Stimulated activated CD4-positive, alpha-beta T cell treated with anti-CD3 and anti-CD28 coated beads, Interleukin-2, amount 100 ng/mL, for 24 hours (primary cell): ENCODE measurements at places on chromosomes 1 and 21.

GRCh38 chr1:242239398-242239797 lies 240.5 kb upstream of the MAP1LC3C start:
- no peak for DNase-seq

DNA sequence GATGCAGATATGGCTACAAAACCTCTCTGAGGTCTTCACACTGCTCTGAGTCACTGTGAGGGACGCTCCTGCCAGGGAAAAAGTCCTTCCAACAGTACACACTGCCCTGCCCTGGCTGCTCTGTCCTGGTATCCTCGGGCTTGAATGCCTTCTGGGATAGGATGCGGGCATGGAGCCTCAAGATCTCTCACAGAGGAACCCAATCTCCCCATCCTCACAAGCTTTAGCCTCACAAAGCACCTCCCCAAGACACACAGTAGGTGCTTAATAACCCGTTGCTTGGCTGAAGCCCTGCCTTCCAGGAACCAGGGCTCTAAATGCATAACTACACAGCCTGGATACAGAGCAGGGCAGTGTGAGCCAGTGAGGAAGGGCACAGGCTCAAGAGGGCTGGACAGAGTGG lies 9.2 kb downstream of the RAP1GAP start:
- no peak for DNase-seq

GRCh38 chr1:100921110-100921706 lies 25.3 kb downstream of the SLC30A7 start:
- DNase-seq = no peak

DNA sequence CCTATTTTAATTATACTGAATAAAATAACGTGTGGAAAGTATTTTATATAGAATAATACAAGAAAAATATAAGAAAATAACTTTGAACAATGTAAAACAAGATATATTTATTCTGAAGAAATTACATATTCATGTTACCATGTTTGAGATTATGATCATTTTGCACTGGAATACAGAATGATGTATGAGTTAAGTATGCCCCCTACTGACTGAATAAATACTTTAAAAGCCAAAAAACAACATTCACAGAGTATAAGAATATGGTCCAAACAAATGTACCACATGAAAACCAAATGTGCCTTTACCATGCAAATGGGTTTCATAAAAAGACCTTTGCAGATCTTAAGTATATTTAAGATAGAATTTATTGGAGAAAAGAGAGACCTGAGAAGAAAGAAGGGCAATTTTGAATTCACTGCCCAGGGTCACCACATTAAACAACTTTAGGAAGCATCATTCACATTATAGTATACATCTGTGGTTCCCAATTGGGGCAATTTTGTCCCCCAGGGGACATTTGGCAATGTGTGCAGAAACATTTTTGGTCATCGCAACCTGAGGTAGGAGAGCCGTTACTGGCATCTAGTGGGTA lies 136.6 kb upstream of the GFI1 start:
- DNase-seq = no peak

DNA sequence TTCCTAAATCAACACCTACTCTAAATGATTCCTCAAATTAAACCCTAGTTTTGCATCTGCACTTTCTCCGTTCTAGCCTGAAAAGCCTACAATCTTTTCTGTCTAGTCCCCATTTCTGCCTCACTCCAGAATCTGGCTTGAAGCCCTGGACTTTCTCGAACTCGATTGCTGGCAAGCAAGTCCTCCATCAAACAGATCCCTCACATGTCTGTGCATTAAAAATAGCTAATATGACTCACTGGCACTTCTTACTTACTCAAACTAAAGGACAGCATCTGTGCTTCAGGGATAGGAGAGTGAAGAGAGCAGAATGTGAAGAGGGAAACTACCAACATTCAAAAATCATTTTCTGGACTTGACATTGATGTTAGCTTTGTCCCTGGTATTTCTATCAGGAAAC lies 51.8 kb upstream of the CXADR start:
- DNase-seq = no peak

- no peak for DNase-seq
Observed at GRCh38 chr1:104593413-104594187, 843.9 kb downstream of the AMY1C start.

- no peak for DNase-seq
Observed at GRCh38 chr1:59500950-59501742, 204.3 kb downstream of the FGGY start.

DNA sequence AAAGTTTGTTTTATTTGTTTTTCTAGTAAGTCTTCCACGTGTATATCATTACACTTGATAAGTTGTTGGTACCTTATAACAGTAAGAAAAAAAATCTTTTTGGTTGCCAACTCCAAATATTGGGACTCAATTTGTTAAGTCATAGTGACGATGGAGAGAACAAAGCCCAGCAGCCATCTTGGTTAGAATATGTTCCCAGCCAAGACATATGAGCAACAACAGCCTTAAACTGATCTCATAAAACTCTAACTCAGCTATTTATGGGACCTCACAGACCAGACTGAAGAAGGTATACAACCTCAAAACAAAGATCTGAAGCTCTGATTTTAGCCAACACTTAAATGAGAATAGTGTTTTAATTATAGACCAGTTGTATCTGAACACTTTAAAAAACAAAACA lies 281.3 kb downstream of the VAV3 start:
- no peak for DNase-seq

DNA sequence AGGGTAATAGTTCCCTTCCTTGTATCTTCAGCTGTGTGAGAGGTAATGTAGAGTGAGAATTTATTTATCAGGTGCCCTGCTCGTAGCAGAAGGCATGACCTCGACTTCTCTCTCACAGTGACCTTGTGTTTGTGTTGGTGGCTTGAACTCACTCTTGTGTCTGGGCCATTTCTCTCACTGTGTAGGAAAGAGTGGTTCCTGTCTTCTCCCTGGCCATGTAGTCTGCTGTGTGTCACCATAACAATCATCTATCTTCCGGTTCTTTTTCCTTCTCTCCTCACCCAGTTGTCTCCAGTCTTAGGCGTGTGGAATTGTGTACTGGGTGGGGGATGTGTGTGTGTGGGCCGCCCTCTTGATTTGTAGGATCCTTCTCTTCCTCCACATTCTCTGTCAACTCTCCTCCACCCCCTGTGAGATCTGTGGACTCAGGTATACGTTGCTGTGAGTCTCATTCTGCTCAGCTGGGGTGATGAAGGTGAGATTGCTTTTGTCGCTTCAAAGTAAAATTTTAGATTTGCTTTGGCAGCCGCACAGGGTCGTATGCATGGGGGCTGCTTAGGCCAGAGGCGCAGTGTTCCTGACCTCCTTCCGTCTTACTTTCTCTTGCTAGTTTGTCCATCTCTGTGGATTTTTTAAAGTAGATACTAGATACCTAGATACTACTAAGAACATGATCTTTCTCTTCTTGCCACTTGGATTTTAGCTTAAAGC lies 31.6 kb downstream of the MAPKAPK2 start:
- no peak for DNase-seq
